ENCODE measurements at places on chromosomes 2 and 18.

- no peak for DNase-seq
These were observed 86.4 kb downstream of the AP1S3 start for GRCh38 chr2:223751012-223751411.

- DNase-seq: no peak
These were observed 265.4 kb upstream of the TFPI start for GRCh38 chr2:187819624-187820023.

GRCh38 chr18:13597068-13597467, 129.3 kb downstream of the FAM210A start:
- DNase-seq: no peak

DNA sequence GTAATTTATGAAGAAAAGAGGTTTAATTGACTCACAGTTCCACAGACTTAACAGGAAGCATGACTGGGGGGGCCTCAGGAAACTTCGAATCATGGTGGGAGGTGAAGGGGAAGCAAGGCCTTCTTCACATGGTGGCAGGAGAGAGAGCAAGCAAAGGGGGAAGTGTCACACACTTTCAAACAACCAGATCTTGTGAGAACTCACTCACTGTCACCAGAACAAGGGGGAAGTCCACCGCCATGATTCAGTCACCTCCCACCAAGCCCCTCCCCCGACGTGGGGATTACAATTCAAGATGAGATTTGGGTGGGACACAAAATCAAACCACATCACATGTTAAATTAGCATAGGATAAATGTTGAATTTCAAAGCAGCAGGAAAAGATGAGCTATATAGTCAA, 56.2 kb downstream of the STRADB start:
- no peak for DNase-seq

GRCh38 chr2:178385595-178386148, 65.3 kb downstream of the PRKRA start:
- DNase-seq: no peak

- DNase-seq: no peak
These were observed 151.9 kb downstream of the RND3 start for GRCh38 chr2:150335596-150335995.

GRCh38 chr2:51760441-51760840, 728.5 kb upstream of the NRXN1 start:
- no peak for DNase-seq

GRCh38 chr2:85273738-85274731, 53.8 kb downstream of the TGOLN2 start:
- DNase-seq: no peak

- peak; percentile 81 for DNase-seq
These were observed 111.7 kb downstream of the SH3BP4 start for GRCh38 chr2:235063471-235063961.

- no peak for DNase-seq
These were observed 23.6 kb downstream of the KCTD1 start for GRCh38 chr18:26524504-26525351.

DNA sequence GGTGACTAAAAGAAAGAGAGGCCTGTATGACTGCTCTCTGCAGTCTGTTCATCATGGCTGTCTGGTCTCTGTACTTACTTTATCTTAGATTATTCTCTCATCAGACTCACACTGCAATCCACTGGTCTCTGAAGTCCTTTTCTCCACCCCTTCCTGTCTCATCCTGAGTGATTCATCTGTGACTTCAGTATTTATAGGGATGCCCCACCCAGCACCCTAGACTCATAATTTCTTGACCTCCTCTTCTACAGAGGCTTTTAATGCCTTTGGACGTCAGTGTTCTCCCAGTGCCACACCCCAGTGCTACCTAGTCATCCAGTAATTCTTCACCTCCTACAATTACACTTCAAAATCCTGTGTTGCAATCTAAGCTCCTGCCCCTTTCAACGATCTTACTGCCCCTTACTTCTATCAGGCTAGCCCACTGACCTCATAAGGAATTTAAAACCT, 14.9 kb upstream of the ITPRID2 start:
- no peak for DNase-seq

GRCh38 chr2:113056521-113056920, 2.5 kb upstream of the IL36RN start:
- peak; percentile 17 for DNase-seq

- DNase-seq: no peak
These were observed 361.7 kb downstream of the ANAPC1 start for GRCh38 chr2:111522231-111522768.

DNA sequence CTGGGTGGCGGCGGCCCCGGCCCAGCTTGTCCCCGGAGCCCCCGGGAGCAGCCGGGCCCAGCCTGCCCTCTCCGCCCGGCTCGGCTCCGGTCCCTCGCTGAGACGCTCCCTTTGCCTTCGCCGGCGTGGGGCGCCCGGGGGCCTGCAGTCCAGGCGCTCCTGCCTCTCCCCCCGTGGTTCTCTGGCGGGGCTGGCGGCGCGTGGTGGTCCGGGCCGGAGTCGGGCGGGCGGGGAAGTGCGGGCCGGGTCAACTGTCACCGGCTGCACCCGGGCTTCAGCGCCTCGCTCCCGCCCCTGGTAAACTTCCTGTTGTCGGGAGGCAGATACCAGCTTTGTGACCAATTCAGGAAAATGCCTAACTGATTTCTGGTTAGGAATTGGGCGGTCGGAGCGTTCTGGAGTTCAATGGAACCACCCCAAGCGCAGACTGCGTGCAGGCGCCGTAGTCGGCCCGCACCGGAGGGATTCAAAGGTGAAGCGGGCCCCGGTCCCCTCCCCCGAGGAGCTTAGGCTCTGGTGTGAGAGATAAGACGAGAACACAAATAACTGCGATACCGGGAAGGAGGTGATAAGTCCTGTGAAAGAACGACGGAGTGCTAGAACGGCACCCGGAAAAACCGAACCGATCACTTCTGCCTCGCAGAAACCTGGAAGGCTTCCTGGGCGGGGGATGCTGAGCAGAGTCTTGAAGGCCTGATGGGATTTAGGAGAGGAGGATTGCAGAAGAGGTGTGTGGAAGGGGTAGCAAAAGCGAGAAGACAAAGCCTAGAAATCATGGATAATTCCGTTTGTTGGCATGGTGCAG, 891 bp downstream of the CAB39 start:
- peak; percentile 23 for DNase-seq

DNA sequence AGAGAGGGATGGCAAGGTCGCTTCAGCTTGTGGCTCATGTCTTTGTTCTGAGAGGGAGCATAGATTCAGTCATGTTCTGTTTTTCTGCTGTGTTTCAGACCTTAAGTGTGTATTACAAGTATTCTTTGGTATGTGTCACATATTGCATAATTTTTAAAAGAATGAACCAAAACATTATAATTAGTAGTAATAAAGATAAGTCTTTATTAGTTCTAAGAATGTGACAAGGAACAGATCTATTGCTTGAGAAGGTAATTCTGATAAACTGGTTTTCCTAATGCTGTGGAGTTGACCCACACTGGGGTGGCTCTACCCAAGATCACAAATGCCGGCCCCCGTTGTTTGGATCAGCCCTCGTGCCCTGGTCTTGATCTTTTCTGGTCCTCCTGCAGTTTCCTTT, 124.3 kb upstream of the FOSL2 start:
- DNase-seq: no peak

DNA sequence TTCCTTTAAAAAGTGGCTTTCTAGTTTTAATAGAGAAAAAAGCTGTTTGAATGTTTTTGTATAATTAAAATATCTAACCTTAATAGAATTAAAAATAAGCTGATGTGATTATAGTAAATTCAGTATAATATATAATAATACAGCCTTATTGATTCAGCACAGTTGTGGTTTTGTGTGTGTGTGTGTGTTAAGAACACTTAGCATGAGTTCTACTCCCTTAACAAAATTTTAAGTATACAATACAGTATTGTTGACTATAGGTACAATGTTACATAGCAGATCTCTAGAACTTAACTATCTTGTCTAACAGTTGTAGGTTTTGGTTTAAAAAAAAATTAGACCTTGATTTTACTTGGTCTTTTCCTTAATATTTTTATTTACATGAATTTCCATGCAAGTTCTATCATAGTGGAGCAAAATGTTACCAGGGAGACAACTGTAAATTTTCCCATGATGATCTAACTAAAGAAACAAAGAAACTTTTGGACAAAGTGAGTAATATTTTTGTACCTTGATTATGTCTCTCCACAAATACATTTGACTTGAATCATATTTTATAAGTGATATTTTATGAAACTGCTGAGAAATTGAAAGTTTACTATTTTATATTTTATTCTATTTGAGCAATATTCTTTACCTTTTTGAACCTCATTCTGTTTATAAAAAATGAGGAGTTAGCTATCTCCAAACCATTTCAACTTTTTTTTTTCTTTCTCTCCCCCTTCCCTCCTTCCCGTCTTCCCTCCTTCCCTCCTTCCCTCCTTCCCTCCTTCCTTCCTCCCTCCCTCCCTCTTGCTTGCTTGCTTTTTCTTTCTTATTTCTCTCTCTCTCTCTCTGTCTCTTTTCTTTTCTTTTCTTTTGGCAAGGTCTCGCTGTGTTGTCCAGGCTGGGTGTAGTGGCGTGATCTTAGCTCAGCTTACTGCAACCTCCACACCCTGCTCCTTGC, 46.3 kb downstream of the ZC3H6 start:
- DNase-seq: no peak

GRCh38 chr2:28991021-28991420, 9.9 kb downstream of the TOGARAM2 start:
- DNase-seq: no peak

- no peak for DNase-seq
These were observed 29.1 kb upstream of the CPS1 start for GRCh38 chr2:210527286-210527685.

GRCh38 chr18:57869221-57869620, 66.1 kb upstream of the ATP8B1 start:
- no peak for DNase-seq

- no peak for DNase-seq
These were observed 31.4 kb upstream of the NRP2 start for GRCh38 chr2:205650931-205651330.

- no peak for DNase-seq
These were observed 12.3 kb downstream of the CTIF start for GRCh38 chr18:48551100-48551499.

DNA sequence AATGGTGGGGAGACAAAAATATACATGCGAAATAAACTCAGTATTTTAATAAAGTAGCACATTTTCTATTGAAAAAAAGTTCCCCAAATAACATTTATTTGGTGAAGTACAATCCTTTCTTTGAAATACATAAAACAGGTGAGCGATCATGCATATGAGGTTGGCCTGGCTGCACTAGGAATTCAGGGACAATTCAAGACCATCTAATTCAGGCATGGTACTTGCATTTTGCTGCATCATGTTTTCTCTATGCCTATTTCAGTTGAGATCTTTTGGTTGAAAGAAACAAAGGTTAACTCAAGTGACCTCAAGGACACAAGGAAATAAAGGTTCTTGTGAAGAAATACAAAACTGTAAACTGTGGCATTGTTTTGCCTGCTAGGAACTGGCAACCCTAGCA, 19.8 kb upstream of the TAF4B start:
- DNase-seq: no peak

GRCh38 chr2:113979191-113980128, 89.6 kb downstream of the ACTR3 start:
- no peak for DNase-seq

GRCh38 chr18:62329691-62330454, 4.8 kb downstream of the TNFRSF11A start:
- DNase-seq: no peak

- no peak for DNase-seq
These were observed 370 bp upstream of the EFEMP1 start for GRCh38 chr2:55923982-55924321.

DNA sequence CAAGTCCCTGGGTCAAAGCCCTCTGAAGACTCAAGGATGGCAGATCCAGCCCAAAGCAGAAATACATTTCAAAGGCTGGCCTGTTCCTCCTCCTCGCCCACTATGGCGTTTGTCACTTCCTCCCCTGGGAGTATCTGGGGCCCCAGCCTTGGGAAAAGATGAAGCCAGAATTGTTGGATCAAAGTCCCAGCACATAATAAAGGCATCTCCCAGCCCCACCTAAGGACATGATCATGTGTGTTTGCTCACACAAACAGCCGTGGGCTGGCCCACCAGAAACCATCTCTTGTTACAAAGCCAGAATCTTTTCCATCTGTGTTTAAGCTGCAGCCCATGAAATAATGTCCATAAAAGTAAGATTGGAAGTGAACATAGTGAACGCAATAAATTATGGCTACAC, 50.1 kb upstream of the HAAO start:
- peak; percentile 48 for DNase-seq

DNA sequence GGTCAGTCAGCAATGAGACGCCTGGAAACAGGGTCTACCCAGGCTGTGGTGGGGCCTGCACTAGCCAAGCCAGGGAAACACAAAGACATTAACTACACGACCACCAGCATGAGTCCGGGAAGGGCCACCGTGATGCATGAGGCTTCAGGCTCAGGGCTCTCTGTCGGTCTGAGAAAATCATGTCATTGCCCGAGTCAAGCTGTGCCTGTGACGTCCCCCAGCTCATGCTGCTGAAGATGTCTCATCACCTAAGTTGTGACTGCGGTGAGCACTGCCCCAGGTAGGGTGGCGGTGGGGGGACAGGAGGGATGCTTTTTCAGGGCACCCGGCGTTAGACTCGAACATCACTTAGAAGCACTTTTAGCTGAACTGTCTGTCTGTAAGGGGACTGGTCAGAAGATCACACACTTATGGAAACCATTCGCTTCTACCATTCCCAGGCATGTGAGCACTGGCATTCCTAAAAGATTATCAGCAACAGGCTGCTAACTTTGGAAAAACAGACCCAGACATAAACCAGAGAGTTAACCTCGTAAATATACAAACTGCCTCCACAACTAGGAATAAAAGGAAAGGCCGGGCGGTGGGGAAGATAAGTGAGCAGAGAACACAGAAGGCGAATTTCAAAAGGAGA, 234.5 kb downstream of the HDAC4 start:
- DNase-seq: peak; percentile 52

GRCh38 chr2:222747526-222748160, 76.2 kb downstream of the MOGAT1 start:
- peak; percentile 40 for DNase-seq

GRCh38 chr2:40497251-40497859, 45.5 kb upstream of the SLC8A1 start:
- DNase-seq: no peak

DNA sequence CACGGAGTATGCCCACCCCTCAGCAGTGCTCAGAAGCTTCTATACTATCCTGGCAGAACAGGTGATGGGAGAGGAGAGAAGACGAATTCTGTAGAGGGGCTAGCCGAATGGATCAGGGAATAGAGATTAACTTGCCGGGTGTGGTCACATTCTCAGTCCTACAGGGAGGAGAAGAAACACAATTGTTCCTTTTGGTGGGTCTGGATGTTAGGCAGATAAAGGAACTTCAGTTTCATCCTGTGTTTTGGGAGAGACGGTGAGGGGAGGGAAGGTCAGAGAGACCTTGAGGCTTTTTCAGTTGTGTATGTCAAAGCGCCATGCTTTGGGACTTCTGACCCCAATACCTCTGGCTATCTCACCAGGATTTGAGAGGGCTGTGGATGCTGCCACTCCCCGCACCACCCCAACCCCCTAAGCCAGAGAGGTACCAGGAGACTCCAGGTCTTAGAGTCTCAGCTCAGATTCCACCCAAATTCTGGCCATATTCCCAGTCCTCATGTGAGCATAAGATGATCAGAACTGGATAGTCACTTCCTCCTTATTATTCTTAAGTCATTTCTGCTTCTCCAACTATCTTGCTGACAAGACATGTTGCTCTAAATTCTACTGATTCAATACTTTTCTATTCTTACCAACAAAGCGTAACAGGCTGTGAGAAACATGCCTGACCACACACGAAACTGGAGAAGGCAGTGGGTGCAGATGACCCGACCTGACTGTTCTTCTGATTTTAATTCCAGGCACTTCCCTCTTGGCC, 2.3 kb upstream of the TMEM37 start:
- DNase-seq: no peak
